B cell (primary cell): ENCODE measurements at places on chromosomes 4 and X.

DNA sequence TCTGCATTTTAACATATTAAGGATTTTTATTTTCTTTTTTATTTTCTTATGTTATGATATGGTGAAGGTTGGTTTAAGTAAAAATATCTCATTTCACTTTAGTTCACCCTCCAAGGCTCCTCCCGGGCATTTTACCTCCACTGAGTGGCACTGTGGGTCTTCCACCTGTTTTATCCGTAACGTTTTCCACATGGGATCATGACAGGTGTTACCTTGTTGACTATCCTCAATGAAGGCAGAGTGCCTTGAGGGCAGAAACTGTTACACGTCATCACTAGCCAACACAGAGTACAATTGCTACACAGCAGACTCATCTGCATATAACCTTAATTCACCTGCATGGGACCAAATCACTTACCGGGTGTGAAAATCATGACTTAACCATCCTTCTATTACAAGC, 105.8 kb downstream of the GEMIN8 start:
- no peak for DNase-seq

GRCh38 chrX:148500423-148501385, at the start of gene AFF2:
Gene AFF2, plus strand, starts transcription at chrX:148500617. Its CDS starts 481 bp downstream, at chrX:148501098.
- DNase-seq: peak; percentile 66

DNA sequence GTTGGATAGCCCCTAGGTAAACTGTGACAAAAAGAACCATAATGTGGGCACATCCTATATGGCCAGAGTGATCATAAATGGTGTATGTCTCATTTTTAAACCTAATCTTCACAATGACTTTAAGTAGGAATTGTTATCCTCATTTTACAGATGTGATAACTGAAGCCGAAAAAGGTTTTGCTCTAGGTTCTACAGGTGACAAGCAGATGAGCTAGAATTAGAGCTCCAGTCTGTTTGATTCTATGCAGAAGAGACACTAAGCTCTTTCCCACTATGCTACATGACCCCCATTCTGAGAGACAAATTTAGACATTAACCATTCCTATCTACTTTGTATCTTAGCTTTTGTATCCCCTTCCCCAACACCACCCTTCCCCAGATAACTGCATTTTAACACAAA, 2.0 kb downstream of the AREG start:
- DNase-seq: no peak

DNA sequence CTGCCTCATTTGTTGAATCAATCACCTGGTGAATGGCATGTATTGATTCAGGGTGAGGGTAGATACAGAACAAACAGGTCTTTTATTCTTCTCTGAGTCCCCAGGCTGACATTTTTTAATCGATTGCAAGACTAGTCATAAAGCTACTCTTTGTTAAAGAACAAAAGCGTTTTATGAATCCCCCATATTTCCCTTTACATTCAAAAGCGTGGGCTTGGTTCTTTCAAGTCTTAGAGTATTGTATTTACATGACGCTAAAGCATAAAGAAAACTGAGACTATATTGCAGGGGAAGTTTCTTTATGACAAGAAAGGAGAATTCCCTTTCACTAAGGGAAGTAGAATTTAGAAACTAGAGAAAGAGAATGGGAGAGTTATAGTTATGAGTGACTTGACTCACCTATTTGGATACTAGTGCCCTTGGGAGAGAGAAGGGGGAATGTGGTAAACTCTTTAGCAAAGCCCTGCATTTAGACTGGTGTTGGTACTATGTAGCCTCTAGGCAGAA, 69.3 kb upstream of the PDE5A start:
- DNase-seq: no peak

DNA sequence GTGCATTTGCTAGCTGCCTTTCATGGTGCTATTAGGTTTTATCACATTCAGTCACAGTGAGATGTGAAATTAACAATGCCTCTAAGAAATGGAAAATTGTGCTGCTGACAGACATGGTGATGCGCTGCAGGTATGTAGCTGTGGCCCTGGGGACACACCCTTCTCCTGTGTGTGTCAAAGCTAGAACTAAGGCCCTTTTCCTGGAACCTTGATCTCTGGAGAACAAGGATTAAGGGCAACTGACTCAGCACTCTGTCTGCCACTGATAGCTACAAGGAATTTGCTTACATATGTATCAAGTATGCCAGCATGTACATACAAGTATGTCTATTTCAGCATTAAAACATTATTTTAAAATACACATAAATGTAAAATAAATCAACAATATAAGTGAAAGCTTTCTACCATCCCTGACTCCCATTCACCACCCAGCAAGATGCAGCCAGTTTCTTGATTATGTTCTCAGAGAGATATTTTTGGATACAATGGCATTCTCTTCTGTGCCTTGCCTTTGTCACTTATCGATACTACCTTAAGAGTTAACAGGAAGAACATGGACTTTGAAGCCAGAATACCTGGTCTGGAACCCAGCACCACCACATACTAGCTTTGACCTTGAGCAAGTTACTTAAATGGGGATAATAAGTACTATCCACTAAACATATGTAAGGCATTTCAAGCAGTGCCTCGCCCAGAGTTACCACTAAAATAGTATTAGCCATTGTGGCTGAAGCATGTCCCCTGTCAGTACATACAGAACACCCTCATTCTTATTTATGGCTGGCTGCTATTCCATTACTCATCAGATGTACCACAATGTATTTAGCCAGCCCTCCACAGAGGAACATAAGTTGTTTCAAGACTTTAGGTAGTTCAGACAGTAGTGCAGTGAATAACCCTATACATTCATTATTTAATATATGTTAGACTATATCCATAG, 68.5 kb downstream of the NPNT start:
- DNase-seq: no peak

DNA sequence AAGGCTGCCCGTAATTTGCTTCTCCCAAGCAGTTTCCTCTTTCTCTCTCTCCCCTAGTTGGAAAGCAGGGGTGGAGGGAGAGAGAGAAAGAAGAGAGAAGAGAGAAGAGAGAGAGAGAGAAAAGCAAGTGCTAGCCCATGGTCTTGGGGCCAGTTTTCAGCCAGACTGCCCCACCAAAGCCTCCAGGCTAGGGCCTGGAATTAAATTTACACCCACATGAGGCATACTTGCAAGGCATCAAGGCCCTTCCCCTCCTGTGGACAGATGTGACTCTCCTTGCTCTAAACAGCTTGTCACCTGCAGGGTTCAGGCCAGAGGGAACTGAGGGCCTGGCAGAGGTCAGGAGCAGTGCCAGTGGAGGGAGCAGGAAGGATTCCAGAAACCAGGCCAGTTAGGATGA, 1.7 kb upstream of the CXCR3 start:
- no peak for DNase-seq

DNA sequence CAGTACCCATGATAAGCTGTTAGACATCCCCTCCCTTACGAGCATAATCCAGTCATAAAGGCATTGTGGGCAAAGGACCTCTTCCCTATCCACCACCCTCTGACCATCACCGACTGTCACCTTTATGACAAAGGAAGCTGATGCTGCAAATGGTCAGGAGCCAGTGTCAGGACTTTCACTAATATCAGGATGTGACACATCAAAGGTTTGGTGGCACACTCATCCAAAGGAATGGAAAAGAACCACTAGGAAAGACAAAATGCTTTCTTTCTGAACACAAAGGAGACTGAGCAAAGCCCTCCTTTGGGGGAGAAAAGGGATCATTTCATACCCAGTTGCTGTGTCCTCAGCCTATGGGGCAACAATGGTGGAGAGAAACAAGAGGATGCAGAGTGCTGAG, 66.9 kb upstream of the PROM1 start:
- DNase-seq: no peak

DNA sequence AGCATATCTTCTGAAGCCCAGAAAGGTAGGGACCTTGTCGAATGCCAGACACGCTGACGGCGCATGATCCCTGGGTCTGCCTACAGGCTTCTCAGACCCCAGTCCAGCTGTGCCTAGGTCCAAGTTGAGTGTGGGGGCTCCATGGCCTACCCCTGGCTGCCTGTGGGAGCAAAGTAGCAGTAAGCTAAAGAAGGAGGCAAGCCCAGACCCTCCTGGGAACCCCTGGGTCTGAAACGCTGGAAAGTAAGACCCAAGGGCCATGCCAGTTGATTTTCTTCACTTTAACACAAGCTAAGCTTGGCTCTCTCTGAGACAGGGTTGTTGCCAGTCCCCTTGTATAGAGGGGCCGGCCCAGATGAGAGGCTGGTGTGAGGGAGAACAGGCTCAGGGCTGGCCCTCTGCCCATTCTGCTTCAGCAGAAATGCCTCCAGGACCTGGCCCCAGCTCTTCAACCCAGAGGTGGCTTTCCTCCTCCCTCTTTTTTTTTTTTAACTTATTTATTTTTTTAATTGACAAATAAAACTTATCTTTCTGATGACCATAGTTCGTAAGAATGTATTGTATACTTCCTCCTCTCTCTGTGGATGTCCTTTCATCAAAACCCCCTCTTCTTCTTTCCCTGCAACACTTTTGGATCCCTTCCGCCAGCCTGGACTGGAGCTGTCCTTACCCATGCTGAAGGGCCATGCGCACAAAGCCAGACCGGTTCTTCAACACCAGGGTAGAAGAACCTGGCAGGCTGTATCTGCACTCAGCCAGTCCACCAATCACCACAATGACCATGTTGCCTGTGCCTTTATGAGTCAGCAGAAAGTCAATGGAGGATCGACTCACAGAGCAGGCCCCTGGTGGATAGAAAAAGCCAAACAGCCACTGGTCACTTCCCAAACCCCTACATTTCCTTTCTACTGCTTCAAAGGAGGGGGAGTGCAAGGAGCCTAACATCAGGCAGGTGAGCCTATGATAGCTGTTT, 7.1 kb downstream of the AWAT2 start:
- DNase-seq: no peak

DNA sequence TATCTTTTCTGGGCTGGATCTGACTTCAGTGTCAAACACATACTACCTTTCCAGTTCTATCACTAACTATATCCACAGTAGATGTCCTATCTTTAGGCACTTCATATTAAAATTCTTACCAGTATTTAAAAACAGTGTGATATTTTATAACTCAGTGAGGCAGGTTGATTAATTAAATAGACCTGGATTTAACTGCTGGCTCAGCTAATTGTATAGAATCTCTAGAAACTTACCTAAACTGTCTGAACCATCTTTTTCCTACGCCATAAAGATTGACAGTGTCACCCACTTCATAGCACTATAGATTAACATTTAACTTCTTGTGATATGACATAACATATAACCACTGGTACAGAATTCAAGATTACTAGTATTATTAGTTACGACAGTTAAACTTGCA, 935.3 kb downstream of the FAT4 start:
- DNase-seq: no peak

DNA sequence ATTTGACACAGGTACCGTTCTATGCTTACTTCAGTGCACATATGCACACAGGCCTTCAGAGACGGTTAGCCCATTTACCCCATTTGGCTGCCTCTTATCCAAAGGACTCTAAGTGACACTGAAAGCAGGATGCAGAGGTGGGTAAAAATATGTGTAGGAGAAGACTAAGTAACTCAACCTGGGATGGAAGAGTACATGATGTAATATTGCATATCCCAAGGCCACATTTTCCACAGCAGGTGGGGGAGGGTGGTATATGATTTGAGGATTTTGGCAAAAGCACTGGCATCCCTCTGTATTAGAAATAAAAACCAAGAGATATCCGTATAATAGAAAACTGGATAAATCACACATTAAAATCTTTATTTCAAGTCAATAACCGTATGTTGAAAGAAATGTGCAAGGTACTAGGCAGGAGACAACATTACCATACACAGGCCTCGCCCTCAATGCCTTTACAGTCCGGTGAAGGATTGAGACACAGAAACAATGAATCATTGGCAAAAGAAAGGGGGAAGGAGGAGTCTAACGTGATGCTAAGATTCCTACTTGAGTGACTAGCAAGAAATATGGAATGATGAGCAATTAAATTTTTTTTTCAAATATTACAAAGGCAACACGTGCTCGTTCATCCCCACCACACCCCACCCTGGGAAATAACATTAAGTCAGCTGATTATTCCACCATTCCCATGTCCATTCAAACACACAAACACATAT, 161.0 kb upstream of the RASGEF1B start:
- DNase-seq: no peak

- DNase-seq: no peak
Observed at GRCh38 chrX:53677286-53677685, 9.2 kb downstream of the HUWE1 start.

GRCh38 chrX:39773923-39774773, 323.6 kb downstream of the BCOR start:
- DNase-seq: no peak

DNA sequence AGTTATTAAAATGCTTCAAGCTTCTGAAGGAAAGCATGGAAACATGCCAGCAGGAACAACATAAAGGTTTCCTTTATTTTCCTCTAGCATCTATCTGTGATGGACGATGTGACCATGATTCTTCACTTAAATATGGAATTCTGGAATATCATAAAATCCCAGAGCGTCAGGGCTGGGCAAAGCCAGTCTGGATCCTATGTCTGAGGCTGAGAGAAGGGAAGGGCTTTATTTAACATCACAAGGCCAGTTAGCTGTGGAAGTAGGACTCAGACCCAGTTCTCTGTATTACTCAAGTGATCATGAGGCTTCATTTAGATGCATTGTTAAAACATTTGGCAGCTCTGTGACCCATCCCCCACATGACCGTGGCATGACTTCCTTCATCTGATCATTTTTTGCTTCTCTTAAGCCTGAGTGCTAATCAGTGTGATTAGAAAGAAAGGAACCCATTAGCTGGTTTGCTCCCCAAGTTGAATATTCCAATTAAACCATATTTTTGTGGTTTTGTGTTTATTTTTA, 40.9 kb upstream of the EOLA2 start:
- no peak for DNase-seq

DNA sequence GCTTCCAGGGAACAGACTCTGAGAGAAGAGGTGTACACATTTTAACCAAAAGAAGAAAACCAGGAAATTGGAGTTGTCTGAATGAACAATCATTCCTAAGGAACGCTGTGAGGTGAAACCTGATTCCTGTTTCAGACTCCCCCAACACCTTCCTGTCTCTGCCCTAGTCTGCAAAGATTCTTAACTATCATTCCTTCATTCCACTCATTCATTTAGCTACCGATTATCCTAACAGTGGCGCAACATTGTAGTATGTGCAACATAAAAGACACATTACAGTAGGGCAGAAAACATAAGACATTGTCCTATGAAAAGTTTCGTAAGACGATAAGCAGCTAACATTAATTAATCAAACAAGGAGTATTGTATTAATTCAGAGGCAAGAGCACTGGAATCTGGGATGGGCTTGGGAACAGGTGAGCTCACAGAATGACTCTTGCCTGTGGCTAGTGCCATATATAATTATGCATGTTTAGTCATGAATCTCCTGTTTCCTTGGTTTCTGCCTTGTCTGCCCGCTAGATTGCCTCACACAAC, 23.8 kb upstream of the ADH7 start:
- DNase-seq: no peak

- no peak for DNase-seq
Observed at GRCh38 chr4:188551156-188551555, 411.9 kb downstream of the TRIML1 start.
